ENCODE measurements at places on chromosomes 4 and X. TPM values are rescaled to one million over a fixed set of nuclear protein-coding genes. Genes with fewer than 3 reads are reported as not detected.

The GRK4 gene
- 4.4 TPM for total RNA-seq

The GPR34 gene
- not detected for total RNA-seq

The CXCL13 gene
- total RNA-seq = not detected

The NIPAL1 gene
- total RNA-seq = 1.4 TPM

The THAP9 gene
- 4.1 TPM for total RNA-seq

The VCX2 gene
- total RNA-seq = not detected

The RHOH gene
- total RNA-seq = not detected

The TLR3 gene
- total RNA-seq = 0.72 TPM

The GATA1 gene
- not detected for total RNA-seq

The SOWAHB gene
- total RNA-seq = under 0.01 TPM

Measured in endothelial cell of coronary artery (primary cell).